Epithelial cell of esophagus (primary cell): ENCODE measurements at places on chromosomes 3 and 15.

- no peak for DNase-seq
Measured at GRCh38 chr3:105504440-105504951, 137.8 kb downstream of the ALCAM start.

DNA sequence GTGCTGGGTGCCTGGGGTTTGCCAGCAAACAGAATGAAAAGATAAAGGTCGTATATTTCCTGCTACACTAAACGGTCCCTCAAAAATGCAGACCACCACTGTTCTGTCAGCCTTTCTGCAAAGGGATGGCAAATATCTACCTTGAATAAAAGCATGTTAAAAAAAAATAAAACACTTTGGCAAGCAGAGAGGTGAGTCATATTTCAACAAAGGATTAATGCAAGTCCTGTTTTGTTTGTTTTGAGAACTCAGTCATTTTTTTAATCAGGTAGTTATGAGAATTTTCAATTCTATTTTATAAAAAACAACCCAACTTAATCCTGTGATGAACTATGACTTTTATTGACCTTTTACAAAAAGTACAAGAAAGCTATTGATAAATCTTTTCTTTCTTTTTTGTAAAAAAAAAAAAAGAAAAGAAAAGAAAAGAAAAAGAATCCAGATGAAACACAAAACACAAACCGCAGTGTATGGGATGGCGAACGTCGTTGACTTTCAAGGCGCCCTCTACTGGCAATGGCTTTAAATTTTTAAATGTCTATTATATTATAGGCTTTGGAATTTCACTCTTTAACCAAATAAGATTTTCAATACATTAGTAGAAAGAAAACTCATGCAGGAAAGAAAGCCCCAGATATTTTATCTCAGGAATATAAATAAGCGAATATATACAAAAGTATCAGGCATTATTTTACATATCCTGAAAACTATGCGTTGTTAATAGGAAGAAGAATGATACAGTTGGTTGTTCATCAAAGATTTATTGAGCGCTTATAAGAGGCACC is 87.8 kb downstream of the NCEH1 start:
- peak; percentile 75 for DNase-seq

DNA sequence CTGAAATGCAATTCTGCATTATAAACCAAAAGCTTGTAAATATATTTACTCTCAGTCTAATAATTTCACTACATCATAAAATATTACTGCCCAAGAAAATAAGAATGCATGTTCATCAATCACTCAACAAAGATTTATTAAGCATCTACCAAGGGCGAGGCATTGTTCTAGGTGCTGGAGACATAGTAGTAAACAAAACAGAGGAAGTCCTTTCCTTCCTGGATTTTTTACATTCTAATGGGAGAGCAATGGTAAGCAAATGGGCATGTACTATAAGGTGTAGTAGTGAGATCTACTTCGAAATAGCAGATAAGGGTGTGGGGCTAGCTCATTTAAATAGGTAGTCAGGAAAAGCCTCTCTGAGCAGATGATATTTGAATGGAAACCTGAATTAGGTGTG is 10.8 kb upstream of the ZFYVE19 start:
- no peak for DNase-seq

DNA sequence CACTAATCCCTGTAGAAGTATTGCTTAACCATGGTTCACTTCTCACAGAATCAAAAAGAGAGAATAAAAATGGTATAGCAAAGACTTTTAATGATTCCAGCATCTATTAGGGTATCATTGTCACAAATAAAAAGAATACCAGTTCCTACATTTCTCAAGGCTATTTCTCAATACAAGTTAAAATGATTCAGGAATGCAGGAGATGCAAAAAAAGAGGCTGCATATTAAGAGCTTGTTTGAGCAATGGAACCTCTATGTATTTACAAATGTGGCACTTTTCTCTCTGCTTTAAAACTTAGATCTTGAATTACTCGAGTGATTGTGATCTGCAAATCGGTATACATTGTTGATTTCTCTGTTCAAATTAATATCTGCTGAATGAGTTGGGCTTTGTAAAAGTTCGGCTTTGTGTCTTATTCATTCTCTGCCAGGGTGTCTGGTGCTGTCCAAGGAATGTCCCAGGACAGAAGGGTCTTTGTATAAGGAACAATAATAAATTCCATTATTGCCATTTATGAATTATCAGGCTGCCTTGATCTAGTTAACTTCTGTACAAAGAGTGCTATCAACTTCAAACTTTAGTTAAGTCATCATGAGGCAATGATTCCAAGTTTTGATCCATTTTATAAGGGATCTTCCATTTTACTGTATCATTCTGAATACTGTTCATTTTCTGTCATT is 364.2 kb downstream of the RBMS3 start:
- no peak for DNase-seq

- DNase-seq, result no peak
Measured at GRCh38 chr15:56963126-56963525, 44.7 kb downstream of the TCF12 start.
